ENCODE measurements at places on chromosomes 5 and 9.

DNA sequence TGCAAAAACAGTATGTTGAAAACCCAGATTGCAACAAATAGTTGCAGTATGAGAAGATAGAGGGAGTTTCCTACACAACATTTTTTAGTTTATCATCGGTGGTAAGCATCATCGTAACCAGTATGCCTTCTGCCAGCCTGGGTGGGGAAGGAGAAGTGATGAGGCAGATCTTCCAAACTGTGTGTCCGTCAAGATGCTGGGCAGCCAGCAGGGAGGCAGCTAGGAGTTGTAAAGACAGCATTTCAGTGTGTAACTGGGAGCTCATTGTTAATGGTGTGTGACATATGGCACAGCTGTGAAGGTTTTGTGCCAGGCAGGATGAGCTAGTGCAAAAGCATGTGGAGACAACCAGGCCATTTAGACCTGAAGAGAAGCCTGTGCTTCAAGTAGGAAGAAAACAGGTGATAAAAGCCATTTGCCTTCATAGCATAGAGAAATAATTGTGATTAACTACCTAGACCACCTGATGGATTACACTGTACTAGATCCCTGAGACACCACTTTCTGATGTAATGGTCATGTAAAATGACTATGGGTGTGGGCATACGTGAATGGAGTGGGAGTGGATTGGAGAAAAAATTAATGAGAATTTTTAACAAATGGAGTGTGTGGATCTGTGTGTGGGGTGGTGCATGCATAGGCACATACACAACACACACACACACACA is 347.0 kb upstream of the ADAMTSL1 start:
- DNase-seq, result no peak

- DNase-seq, result no peak
Observed at GRCh38 chr5:151562019-151562707, 29.0 kb downstream of the FAT2 start.

DNA sequence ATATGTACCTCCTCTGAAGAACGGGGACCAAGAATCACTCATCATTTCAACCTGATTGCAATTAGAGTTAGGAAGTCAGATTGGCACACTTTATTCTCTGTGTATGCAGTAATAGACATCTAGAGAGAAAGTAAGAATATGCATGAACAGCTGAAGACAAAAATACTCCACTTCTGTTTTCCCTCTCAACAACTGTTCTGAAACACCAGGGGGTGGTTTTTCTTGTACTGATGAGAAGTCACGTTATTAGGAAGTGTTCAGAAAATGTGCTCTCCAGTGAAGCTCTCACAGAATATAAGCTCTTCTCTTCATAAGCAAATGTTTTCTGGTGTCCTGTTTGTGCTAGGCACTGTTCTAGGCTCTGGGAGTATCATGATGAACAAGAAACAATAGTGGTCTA is 531.7 kb upstream of the C9orf72 start:
- DNase-seq, result no peak

GRCh38 chr9:131396626-131397025 is 2.7 kb downstream of the PRRC2B start:
- DNase-seq, result no peak

- no peak for DNase-seq
Observed at GRCh38 chr5:491119-491855, 33.0 kb downstream of the SLC9A3 start.

DNA sequence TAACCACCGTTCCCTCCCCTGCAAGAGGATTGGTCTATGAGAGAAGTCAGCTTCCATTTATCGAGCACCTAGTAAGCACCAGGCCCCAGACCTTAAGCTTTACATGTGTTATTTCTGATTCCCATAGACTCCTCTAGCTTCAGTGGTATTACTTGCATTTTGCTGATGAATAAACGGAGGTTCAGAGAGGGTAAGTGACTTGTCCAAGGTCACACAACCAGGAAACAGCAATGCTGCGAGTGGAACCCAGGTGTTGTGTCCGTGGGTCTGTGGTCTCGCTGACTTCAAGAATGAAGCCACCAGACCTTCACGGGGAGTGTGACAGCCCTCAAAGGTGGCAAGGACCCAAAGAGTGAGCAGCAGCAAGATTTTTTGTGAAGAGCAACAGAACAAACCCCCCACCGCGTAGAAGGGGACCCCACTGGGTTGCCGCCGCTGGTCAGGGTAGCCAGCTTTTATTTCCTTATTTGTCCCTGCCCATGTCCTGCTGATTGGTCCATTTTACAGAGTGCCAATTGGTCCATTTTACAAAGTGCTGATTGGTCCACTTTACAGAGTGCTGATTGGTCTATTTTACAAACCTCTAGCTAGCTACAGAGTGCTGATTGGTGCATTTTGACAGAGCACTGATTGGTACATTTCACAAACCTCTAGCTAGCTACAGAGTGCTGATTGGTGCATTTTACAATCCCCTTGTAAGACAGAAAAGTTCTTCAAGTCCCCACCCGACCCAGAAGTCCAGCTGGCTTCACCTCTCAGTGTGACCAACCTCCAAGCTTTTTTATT is 29.1 kb upstream of the KCNIP1 start:
- DNase-seq, result no peak

- DNase-seq, result no peak
Observed at GRCh38 chr5:175752826-175753535, 95.1 kb downstream of the HRH2 start.

DNA sequence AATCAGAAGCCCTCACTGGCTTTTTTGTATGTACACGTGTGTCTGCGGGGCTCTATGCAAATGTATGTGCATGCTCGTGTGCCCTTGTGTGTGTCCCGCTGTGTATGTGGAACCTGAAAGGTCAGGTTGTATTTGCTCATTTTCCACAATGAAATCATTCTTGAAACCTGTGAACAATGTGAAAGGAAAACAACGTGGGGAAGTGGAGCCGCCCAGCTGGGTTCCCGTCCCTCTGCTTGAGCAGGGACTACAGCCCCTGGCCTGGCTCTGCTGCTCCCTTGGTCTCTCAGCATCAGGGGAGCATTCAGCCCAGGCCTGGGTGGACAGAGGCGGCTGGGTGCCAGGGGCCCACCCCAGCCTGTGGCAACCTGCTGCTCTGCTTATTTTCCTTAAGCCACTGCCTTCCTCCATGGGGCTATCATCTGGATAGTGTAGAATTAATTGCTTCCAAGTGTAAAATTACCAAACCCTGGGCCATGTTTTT is 3.0 kb downstream of the ECSCR start:
- no peak for DNase-seq

DNA sequence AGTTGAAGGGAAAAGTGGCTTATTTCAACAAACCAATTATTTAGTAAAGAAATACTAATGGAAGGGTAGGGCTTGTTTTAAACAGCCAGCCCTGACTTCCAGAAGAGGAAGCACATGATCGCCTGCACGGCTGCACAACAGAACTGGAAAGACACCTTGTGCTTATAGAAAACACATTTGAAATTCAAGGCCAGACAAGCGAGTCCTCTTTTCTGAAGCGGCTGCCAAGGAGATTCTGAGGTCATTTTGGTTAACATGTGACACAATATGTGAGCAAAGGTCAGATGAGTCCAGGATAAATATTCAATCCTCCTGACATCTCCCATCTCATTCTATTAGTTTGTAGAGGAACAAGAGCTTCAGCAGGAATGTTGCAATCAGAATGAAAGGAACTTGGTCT is 461.4 kb upstream of the ST8SIA4 start:
- no peak for DNase-seq

GRCh38 chr9:128001779-128002298 is 21.1 kb upstream of the EEIG1 start:
- DNase-seq, result no peak

DNA sequence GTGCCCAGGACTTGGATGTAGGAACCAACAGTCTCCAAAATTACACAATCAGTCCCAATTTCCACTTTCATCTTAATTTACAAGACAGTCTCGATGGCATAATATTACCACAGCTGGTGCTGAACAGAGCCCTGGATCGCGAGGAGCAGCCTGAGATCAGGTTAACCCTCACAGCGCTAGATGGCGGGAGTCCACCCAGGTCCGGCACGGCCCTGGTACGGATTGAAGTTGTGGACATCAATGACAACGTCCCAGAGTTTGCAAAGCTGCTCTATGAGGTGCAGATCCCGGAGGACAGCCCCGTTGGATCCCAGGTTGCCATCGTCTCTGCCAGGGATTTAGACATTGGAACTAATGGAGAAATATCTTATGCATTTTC is 837 bp downstream of the PCDHB2 start:
- no peak for DNase-seq

- no peak for DNase-seq
Observed at GRCh38 chr9:100459963-100460362, 13.0 kb upstream of the TMEFF1 start.

GRCh38 chr5:124628721-124629596 is 117.5 kb downstream of the ZNF608 start:
- no peak for DNase-seq

DNA sequence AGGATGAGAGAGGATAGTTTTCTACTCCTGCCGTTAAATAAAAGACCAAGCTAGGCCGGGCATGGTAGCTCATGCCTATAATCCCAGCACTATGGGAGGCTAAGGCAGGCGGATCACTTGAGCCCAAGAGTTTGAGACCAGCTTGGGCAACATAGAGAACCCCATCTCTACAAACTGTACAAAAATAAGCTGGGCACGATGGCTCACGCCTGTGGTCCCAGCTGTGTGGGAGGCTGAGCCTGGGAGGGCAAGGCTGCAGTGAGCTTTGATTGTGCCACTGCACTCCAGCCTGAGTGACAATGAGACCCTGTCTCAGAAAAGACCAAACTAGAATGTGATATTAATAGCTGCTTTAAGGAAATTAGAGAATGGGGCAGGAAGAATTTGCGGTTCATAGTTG is 158.4 kb downstream of the NIPBL start:
- DNase-seq, result no peak

- no peak for DNase-seq
Observed at GRCh38 chr9:27422279-27422834, 101.7 kb upstream of the IFNK start.

GRCh38 chr9:127066851-127067136 is 55.6 kb downstream of the ANGPTL2 start:
- no peak for DNase-seq

DNA sequence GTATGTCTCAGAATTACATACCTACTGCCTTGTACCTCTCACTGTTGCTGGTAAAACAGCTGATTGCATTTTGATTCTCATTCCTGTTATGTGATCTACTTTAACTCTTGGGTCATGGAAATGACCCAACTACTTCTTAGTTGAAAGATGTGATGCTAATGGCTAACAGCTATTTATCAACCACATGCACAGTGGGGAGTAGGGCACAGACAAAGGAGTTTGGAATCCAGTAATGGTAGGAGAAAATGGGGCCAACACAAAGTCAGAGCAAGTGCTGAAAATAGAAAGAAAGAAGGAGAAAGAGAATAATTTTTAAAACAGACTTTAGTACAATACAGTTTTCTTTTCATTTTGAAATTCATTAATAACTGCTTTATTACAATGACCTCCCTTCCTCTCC is 241.0 kb downstream of the PTPRD start:
- DNase-seq, result no peak
